Activated CD4-positive, alpha-beta T cell treated with anti-CD3 and anti-CD28 coated beads, Interleukin-2, amount 10 ng/mL, durations not matched to agents 24 days and 14 days (primary cell): ENCODE measurements at places on chromosomes 5 and 9. TPM values are rescaled to one million over a fixed set of nuclear protein-coding genes. Genes with fewer than 3 reads are reported as not detected.

- H3K4me1 ChIP-seq: no peaks in the 10 kb centered on the region
- no peak overlapping the region for H3K4me3 ChIP-seq
- H3K36me3 ChIP-seq: no peaks in the 10 kb centered on the region
- H3K27ac ChIP-seq: no peak overlapping the region
- peaks cover 2% of the 10 kb centered on the region for H3K27me3 ChIP-seq
Observed at GRCh38 chr5:157126-157715, 34.1 kb upstream of the LRRC14B start.

The NADK2 gene
- total RNA-seq: 23.0 and 25.8 TPM in 2 replicates

GRCh38 chr5:10555277-10555684, 8.6 kb upstream of the ANKRD33B start:
- peaks cover 53% of the 10 kb centered on the region for H3K27me3 ChIP-seq
- no peak overlapping the region for H3K4me3 ChIP-seq
- H3K4me1 ChIP-seq: peaks cover 10% of the 10 kb centered on the region
- no peak for DNase-seq

The PDE6A gene
- not detected in 2 replicates for total RNA-seq

The FAM13B gene
- 15.1 and 15.6 TPM in 2 replicates for total RNA-seq

GRCh38 chr5:158273035-158273434, 414.1 kb upstream of the CLINT1 start:
- H3K4me1 ChIP-seq: no peaks in the 10 kb centered on the region
- no peaks in the 10 kb centered on the region for H3K36me3 ChIP-seq
- no peak overlapping the region for H3K4me3 ChIP-seq
- DNase-seq: no peak
- no peak overlapping the region for H3K27ac ChIP-seq

GRCh38 chr9:136045595-136046553, 49.2 kb downstream of the NACC2 start:
- no peak for DNase-seq
- no peaks in the 10 kb centered on the region for H3K27me3 ChIP-seq
- H3K27ac ChIP-seq: no peak overlapping the region
- H3K36me3 ChIP-seq: no peaks in the 10 kb centered on the region
- H3K4me3 ChIP-seq: no peak overlapping the region

The ZDHHC21 gene
- total RNA-seq: 11.2 and 11.6 TPM in 2 replicates

GRCh38 chr5:17897776-17898175, 263.5 kb downstream of the TAF11L14 start:
- H3K36me3 ChIP-seq: no peaks in the 10 kb centered on the region
- H3K4me3 ChIP-seq: no peak overlapping the region
- no peak overlapping the region for H3K27ac ChIP-seq
- DNase-seq: no peak
- H3K4me1 ChIP-seq: no peaks in the 10 kb centered on the region

- H3K36me3 ChIP-seq: no peaks in the 10 kb centered on the region
- no peaks in the 10 kb centered on the region for H3K27me3 ChIP-seq
- H3K4me3 ChIP-seq: no peak overlapping the region
Observed at GRCh38 chr5:130166839-130167490, 262.7 kb downstream of the CHSY3 start.

- no peaks in the 10 kb centered on the region for H3K36me3 ChIP-seq
- H3K27me3 ChIP-seq: no peaks in the 10 kb centered on the region
- no peak overlapping the region for H3K4me3 ChIP-seq
- no peaks in the 10 kb centered on the region for H3K4me1 ChIP-seq
Observed at GRCh38 chr5:33675958-33676464, 215.8 kb downstream of the ADAMTS12 start.

The IRX4 gene
- total RNA-seq: not detected in 2 replicates

The GFI1B gene
- total RNA-seq: not detected in 2 replicates

- DNase-seq: peak; percentile 75
- H3K27me3 ChIP-seq: peaks cover 48% of the 10 kb centered on the region
- H3K36me3 ChIP-seq: no peaks in the 10 kb centered on the region
- peak within 1 kb of the TSS; percentile 74 for H3K4me3 ChIP-seq
- no peak within 1 kb of the TSS for H3K27ac ChIP-seq
- peaks cover 6% of the 10 kb centered on the region for H3K4me1 ChIP-seq
Observed at GRCh38 chr9:130938652-130939404, at the start of gene FIBCD1. Gene FIBCD1, minus strand, starts transcription at chr9:130939247. Its CDS starts 640 bp downstream, at chr9:130938607.

The OCLN gene
- 0.12 and 0.14 TPM in 2 replicates for total RNA-seq

DNA sequence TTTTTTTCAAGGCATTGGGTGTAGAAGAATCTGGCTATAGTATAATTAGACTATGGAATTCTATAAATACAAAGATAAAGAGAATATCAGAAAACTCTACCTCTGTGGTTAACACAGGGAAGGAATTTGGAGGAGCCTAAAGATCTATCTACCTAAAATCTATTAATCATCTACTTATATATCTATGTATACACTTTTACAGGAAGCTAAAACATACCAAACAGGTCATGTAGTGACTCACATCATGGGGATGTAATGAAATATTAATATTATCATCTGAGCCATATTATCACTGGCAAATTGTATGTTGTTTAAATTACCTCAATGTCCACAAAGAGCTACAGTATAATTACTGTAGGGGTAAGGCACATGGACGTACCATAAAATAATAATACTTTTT, 1748.2 kb downstream of the EFNA5 start:
- no peak for DNase-seq
- H3K27me3 ChIP-seq: no peaks in the 10 kb centered on the region
- no peak overlapping the region for H3K27ac ChIP-seq

- H3K36me3 ChIP-seq: peaks cover 81% of the 10 kb centered on the region
- no peaks in the 10 kb centered on the region for H3K27me3 ChIP-seq
- H3K4me3 ChIP-seq: peak overlapping the region; percentile 61
- DNase-seq: no peak
- peak overlapping the region; percentile 93 for H3K27ac ChIP-seq
Observed at GRCh38 chr5:157253547-157253946, 12.4 kb upstream of the CYFIP2 start.

The POU5F2 gene
- total RNA-seq: 1.1 TPM in 2 replicates

DNA sequence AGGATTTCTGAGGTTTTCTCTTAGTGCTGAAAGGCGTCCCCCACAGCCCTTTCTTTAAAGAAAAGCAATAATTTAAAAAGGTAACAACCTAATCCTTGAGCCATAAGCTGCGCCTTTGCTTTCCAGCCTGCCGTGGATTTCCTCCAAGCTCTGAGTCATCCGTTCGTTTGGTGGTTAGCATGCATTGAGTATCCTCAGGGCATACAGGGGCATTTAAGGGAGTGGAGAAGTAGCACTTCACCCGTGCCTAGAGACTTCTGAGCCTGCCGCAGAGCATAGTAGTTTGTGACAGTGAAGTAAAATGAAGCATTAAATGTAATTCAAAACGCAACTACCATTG, 892 bp upstream of the TNC start:
- no peak for DNase-seq
- peaks cover 76% of the 10 kb centered on the region for H3K27me3 ChIP-seq
- H3K36me3 ChIP-seq: no peaks in the 10 kb centered on the region
- no peak overlapping the region for H3K27ac ChIP-seq
- H3K4me3 ChIP-seq: no peak overlapping the region

DNA sequence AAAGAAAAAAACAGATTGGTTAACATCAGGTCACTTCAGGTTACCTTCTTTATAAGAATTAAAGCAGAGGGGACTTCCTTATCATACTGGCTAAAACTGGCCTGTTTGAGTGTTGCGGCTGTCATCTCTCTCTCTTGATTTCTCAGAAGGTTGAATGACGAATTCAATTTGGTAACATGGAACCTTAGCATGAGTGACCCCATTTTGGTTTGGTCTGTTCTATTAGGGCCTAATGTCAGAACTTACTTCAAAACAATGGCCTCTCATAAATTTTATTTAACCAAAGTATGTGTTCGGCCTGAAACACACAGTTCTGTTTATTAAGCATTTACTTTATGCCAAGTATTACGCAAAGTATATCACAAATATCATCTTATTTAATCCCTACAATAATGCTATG, 147.5 kb downstream of the CAAP1 start:
- no peaks in the 10 kb centered on the region for H3K36me3 ChIP-seq
- DNase-seq: no peak
- no peak overlapping the region for H3K27ac ChIP-seq
- no peak overlapping the region for H3K4me3 ChIP-seq
- H3K27me3 ChIP-seq: peaks cover 11% of the 10 kb centered on the region
- no peaks in the 10 kb centered on the region for H3K4me1 ChIP-seq

GRCh38 chr5:67536866-67537265, 340.3 kb upstream of the CD180 start:
- no peak for DNase-seq
- H3K27me3 ChIP-seq: no peaks in the 10 kb centered on the region
- no peaks in the 10 kb centered on the region for H3K4me1 ChIP-seq
- H3K4me3 ChIP-seq: no peak overlapping the region
- no peaks in the 10 kb centered on the region for H3K36me3 ChIP-seq

The UAP1L1 gene
- 17.1 and 19.1 TPM in 2 replicates for total RNA-seq

- peak overlapping the region; percentile 48 for H3K27ac ChIP-seq
- H3K4me1 ChIP-seq: peaks cover 32% of the 10 kb centered on the region
- H3K4me3 ChIP-seq: no peak overlapping the region
- H3K36me3 ChIP-seq: peaks cover 15% of the 10 kb centered on the region
- no peak for DNase-seq
Observed at GRCh38 chr5:68303754-68304420, 88.3 kb downstream of the PIK3R1 start.

DNA sequence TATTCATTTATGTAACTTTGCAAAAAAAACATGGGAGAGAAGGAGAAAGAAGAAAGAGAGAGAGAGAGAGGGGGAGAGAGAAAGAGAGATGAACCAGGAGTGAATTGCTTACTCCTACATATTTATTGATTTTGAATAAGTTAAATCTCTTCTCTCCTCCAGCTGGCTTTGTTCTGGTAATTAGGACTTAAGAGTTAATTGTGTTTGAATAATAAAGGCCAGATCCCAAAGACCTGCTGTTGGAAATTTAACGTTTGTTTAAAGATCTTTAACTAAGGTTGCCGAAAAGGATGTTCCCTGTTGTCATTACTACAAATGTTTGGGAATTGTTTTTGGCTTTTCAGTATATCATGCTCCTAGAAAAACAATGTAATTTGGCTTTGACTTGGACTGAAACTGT, 473.0 kb downstream of the TUSC1 start:
- no peaks in the 10 kb centered on the region for H3K36me3 ChIP-seq
- H3K4me3 ChIP-seq: no peak overlapping the region
- no peak for DNase-seq
- H3K27ac ChIP-seq: no peak overlapping the region
- no peaks in the 10 kb centered on the region for H3K27me3 ChIP-seq

DNA sequence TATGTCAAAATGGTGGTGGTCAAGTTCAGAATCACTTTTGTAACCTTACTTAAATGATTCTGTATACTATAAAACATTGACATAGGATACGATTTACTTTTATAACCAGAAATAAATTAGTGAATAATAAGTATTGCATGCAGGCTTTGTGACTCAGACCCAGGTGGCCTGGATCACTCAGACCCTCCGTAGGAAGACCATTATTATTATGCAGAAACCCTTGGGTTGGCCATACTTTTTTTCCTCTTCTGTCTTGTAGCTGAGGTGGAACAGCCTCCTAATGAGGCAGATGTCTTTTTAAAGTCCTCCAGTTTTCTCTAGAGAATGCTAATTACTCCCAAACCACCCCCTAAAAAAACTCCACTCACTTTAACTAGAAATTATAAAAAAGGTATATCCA, 121.9 kb downstream of the LPAR1 start:
- H3K36me3 ChIP-seq: no peaks in the 10 kb centered on the region
- H3K27ac ChIP-seq: no peak overlapping the region
- H3K27me3 ChIP-seq: no peaks in the 10 kb centered on the region
- no peak overlapping the region for H3K4me3 ChIP-seq

DNA sequence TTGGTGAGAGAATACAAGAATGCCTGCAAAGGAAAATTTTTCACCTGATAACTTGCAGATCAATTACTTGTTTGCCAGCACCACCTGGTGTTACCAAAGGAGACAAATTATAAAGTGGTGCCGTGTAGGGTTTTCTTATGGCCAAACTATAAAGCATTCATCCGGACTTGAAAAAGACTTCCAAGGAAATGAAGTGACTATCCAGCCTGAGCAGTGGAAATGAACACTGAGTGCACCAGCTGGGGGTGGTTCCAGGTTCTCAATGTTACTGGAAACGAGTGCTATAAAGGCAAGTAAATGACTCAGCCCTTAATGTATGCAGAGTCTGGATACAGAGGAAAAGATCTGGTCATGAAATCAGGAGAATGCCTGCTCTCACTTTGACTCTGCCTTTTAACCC, 113.1 kb downstream of the DNAH5 start:
- H3K36me3 ChIP-seq: no peaks in the 10 kb centered on the region
- DNase-seq: no peak
- H3K4me1 ChIP-seq: no peaks in the 10 kb centered on the region
- no peak overlapping the region for H3K27ac ChIP-seq
- no peak overlapping the region for H3K4me3 ChIP-seq

The CDH6 gene
- total RNA-seq: not detected in 2 replicates

The DMRTA1 gene
- not detected in 2 replicates for total RNA-seq

The CRHBP gene
- total RNA-seq: 0.23 and 0.31 TPM in 2 replicates

DNA sequence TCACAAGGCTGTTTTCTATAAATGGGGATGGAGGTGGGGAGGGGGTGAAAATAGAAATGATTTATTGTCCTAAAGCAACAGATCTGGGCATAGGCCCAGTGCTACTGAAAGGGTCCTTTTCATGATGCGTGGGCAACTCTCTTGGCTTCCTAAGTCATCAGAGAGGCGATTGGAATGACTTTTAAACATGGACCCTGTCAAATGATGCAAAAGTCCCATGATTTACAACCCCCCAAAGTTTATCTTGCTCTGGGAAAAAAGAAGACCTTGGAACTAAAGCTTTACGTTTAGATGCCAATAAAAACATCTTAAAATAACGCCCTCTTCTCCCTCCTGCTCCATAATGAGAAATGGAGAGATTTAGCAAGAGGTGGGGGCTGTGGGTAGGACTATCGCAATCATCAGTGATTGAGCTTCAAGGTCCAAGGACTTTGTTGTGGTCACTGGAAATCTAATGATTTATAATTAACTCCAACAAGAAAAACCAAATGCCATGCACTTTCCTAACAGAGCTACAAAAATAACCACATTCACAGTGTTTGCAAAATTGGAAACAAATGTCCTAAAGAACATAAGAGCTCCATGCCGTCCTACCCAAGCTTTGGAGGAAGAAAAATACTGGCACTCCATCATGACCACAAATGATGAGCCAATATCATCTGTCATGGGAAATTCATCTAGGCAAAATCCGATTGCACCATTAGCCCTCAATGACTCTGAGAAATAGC, 167.5 kb upstream of the CLINT1 start:
- H3K36me3 ChIP-seq: no peaks in the 10 kb centered on the region
- no peak overlapping the region for H3K27ac ChIP-seq

The ENTPD2 gene
- 0.21 TPM in 1 of 2 replicates, not detected in the other for total RNA-seq

GRCh38 chr5:87787625-87788256, 375.0 kb upstream of the CCNH start:
- H3K4me3 ChIP-seq: no peak overlapping the region
- no peak for DNase-seq
- H3K27me3 ChIP-seq: peaks cover 6% of the 10 kb centered on the region
- H3K36me3 ChIP-seq: no peaks in the 10 kb centered on the region
- no peaks in the 10 kb centered on the region for H3K4me1 ChIP-seq

GRCh38 chr5:55650386-55650785, 61.7 kb downstream of the SLC38A9 start:
- DNase-seq: peak; percentile 73
- peak overlapping the region; percentile 57 for H3K4me3 ChIP-seq
- peaks cover 25% of the 10 kb centered on the region for H3K4me1 ChIP-seq
- peaks cover 42% of the 10 kb centered on the region for H3K36me3 ChIP-seq
- H3K27me3 ChIP-seq: no peaks in the 10 kb centered on the region

GRCh38 chr9:80797831-80798688, 891.3 kb downstream of the TLE1 start:
- no peak overlapping the region for H3K4me3 ChIP-seq
- no peaks in the 10 kb centered on the region for H3K4me1 ChIP-seq
- H3K27me3 ChIP-seq: no peaks in the 10 kb centered on the region
- H3K27ac ChIP-seq: no peak overlapping the region
